ENCODE measurements at places on chromosomes 1 and 21.
A peak's percentile ranks its signal among the peaks of the same experiment; 100 is the strongest.

- DNase-seq: no peak
Measured at GRCh38 chr21:44525391-44526095, 14.5 kb downstream of the KRTAP10-1 start.

GRCh38 chr1:30377230-30378002 lies 346.0 kb downstream of the MATN1 start:
- no peak for DNase-seq

GRCh38 chr1:7643530-7643929 lies 127.6 kb upstream of the VAMP3 start:
- peak; percentile 8 for DNase-seq

DNA sequence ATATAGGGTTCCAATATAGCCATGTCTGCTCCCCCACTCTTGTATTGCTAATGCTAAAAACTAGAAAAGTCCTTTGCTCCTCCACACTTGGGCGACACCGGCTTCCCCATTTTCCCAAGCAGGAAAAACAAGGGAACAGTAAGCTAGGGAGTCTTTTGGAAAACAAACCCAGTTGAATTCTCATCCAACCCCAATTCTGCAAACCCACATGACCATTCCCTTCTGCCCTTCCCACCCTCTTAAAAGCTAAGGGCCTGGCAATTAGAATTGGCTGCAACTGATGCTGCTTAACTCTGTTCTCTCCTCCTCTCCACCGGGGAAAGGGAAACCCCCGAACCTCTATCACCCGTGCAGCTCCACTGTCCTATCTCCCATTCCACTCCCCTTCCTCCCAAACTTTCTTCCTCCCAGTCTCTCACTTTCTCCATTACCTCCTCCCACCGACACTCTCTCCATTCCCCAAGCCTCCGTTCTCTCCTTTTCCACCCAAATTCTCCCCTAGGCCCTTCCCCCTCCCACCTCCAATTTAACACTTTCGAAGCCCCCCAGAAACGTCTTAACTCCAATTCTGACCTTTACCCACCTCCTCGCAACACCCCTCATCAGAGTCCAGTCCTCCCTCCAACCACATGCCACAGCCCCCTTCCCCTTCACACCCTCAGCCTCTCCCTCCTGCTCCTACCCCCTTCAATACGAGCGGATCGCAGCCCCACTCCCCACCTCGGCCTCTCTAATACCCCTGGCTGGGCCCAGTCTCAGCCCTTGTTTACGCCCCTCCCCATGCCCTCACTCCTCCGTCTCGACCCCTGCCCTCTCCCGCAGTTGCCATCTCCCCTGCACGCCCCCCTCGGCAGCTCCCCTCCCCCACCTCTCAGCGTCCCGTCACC lies 701 bp downstream of the DEDD start:
- DNase-seq: peak; percentile 29

DNA sequence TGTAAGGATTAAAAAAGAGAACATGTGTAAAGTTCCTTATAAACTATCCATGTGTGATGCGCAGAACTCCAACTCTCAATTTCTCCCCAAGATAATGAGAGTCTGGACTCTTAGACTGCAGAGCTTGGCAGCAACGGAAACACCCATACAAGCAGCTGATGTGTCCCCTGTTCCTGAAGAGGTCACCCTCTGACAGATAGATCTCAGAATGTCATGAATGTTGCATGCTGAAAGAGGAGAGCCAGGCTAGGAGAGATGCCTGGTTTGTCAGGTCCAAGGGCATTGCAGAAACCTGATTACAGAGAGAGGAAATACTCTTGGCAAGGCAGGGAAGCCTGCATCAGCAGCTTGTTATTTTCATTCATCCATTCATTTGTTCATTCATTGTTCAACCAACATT lies 24.2 kb downstream of the MTARC1 start:
- DNase-seq: peak; percentile 8

GRCh38 chr1:37471345-37472231 lies 2.8 kb upstream of the ZC3H12A start:
- DNase-seq: peak; percentile 88

GRCh38 chr1:226939438-226940028 lies 561 bp upstream of the COQ8A start:
- DNase-seq: no peak

DNA sequence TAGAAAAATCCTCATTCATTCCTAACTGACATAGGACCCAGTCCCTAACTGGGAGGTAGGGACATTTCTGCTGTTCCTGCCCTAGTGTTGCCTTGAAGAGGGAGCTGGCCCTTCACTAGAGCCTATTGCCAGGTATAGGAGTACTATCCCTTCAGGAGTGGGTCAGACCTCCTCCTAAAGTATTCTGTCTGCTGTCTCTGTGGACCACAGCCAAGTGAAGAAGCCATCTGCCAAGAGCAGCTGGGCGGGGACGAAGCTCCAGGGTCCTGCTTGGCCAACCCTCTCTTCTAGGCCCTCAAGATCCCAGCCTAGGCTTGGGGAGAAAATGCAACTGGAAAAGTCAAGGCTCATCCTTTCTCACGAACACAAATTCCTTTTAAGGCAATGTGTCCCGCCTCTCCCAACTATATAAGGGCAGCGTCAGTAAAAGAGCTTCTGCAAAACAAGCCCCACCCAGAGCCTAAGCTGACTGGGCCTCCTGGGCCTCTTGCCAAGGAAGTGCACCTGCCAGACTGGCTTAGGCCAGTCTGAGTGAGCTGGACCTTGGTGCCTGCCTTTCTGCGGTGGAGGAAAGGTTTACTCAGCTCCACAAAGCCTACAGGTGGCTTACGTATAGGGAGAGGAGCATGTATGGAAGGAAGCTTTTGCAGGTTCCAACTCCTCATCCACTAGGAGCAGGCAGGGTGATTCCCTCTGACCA lies 638 bp upstream of the TUFT1 start:
- DNase-seq: peak; percentile 80

DNA sequence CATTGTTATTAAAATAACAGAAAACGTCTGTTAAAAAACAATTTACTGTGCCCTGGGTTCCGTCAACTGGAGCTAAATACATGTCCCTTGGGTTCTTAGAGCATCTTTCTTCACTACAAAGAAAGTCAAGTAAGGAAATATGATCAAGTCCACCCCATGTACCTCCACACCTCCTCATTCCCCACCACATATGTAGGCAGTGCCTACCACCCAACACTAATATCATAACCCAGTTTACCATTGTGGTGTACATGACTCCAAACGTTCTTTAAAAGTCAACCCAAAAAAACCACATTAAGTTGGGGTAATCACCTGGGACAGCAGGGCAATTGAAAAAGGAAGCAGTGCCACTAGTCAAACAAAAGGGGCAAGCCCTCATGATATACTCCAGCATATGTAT lies 7.8 kb upstream of the LRRC52 start:
- no peak for DNase-seq
